Activated CD8-positive, alpha-beta memory T cell treated with anti-CD3 and anti-CD28 coated beads, Interleukin-2, amount 10 ng/mL, durations not matched to agents 7 days and 5 days (primary cell): ENCODE measurements at places on chromosomes 6 and 20. TPM values are rescaled to one million over a fixed set of nuclear protein-coding genes. Genes with fewer than 3 reads are reported as not detected.

The DUSP15 gene
- total RNA-seq = not detected

The BEND6 gene
- not detected for total RNA-seq

The EPPIN gene
- not detected for total RNA-seq

The WFDC5 gene
- total RNA-seq = not detected
